ENCODE measurements at places on chromosomes 7 and 10. TPM values are rescaled to one million over a fixed set of nuclear protein-coding genes. Genes with fewer than 3 reads are reported as not detected.

Gene SPACDR
- total RNA-seq: 0.17 TPM

Gene ZNF503
- 16.4 TPM for total RNA-seq

Gene UTF1
- not detected for total RNA-seq

Gene SHH
- not detected for total RNA-seq

Gene PNLIPRP2
- not detected for total RNA-seq

Gene MYO1G
- under 0.01 TPM for total RNA-seq

Gene TFAM
- 15.5 TPM for total RNA-seq

Gene DCLRE1A
- 3.2 TPM for total RNA-seq

Gene ZNF804B
- not detected for total RNA-seq

Gene BAIAP2L1
- total RNA-seq: 1.3 TPM

Gene USP6NL
- 3.6 TPM for total RNA-seq

Gene CTAGE4
- total RNA-seq: 0.32 TPM

Gene TMEM196
- not detected for total RNA-seq

Gene ANKRD7
- 1.6 TPM for total RNA-seq

Gene HABP2
- not detected for total RNA-seq

Gene PAX4
- not detected for total RNA-seq

Gene DGKB
- total RNA-seq: not detected

Gene VSIR
- 19.2 TPM for total RNA-seq

Gene SVIL
- total RNA-seq: 122 TPM

Gene H2BK1
- not detected for total RNA-seq

Gene SLC18A3
- total RNA-seq: not detected

Gene TDRD1
- not detected for total RNA-seq

Gene PRSS2
- not detected for total RNA-seq

Gene SLC16A12
- total RNA-seq: 0.16 TPM

Gene TMEM236
- not detected for total RNA-seq

Gene CALML5
- not detected for total RNA-seq

Gene MOGAT3
- total RNA-seq: not detected

Gene GJD4
- total RNA-seq: not detected

Gene OR2A42
- total RNA-seq: not detected

Gene SRGN
- total RNA-seq: 47.3 TPM

Gene PCLO
- total RNA-seq: under 0.01 TPM

Gene INSIG1
- total RNA-seq: 62.3 TPM

Gene IFIT1
- total RNA-seq: 40.8 TPM

Gene CASTOR2
- total RNA-seq: 9.5 TPM

Gene ACBD7
- total RNA-seq: 0.79 TPM

Gene GBX1
- not detected for total RNA-seq

Gene PRSS1
- total RNA-seq: not detected

Gene STEAP4
- total RNA-seq: under 0.01 TPM

Gene NEUROD6
- total RNA-seq: not detected

Gene ING3
- total RNA-seq: 7.9 TPM

Gene C10orf105
- under 0.01 TPM for total RNA-seq

Gene ARHGEF35
- 2.5 TPM for total RNA-seq

Gene SLC39A12
- not detected for total RNA-seq

Gene MACC1
- total RNA-seq: 0.09 TPM

Gene GIMAP2
- total RNA-seq: 0.17 TPM

Gene RBP3
- total RNA-seq: not detected

Gene OGDHL
- 0.47 TPM for total RNA-seq

Gene CUL1
- 32.4 TPM for total RNA-seq

Gene IDI2
- not detected for total RNA-seq

Gene PON3
- under 0.01 TPM for total RNA-seq

Gene ADAM8
- 2.4 TPM for total RNA-seq

Gene TMED4
- 78.0 TPM for total RNA-seq

Gene SMO
- 8.7 TPM for total RNA-seq

Gene SNX8
- total RNA-seq: 16.7 TPM

Gene IKZF1
- 0.16 TPM for total RNA-seq

Gene BEND7
- total RNA-seq: 0.63 TPM

Gene GIMAP4
- not detected for total RNA-seq

All from bronchial smooth muscle cell (primary cell).